ENCODE measurements at places on chromosomes 11 and 22.
A peak's percentile ranks its signal among the peaks of the same experiment; 100 is the strongest.

DNA sequence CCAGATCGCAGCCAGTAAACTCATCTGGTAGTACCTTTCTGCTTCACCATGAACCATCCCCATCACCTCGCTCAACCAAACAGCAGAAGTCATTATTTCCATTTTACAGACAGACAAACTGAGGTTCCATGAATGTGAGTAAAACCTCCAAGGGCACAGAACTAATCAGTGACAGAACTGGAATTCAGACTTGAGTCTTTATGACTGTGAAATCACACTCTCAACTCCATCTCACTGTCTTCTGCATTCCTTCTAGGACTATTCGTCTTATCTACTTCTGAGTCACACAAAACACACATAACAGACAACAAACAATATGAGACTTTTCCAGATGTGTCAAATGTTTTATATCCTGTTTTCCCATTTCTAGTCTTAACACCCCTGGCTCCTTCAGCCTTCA, 9.3 kb upstream of the NUP50 start:
- DNase-seq, result no peak

DNA sequence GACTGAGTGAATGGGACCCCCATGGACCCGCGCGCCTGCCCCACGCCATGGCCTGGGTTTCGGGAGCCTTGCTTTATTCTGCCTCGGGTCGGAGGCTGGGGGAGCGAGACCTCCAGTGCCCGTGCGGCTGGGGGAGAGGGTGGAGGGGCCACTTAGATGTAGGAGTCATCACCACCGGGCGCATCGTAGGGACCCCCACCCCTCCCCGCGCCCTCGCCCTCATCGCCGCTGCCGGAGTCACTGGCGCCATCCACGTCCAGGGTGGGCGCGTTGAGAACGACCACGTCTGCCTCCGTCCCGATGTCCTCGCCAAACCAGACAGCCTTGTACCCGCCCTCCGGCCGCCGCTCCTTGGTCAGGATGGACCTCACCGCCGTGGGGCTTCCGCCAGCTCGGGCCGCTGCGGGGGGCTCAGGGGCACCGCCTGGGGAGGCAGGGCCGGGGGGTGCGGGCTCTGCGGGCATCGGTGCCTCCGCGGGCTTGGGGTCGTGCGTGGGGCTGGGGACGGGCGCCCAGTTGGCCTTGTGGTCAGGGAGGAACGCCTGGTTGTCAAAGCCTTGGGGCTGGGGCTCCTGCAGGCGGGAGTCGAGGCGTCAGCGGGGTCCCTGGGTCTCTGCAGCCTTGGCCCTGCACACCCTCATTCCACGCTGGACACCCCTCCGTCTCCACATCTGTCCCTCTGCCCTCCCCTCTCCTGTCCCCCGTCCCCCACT, 1.6 kb upstream of the IRF7 start:
- DNase-seq, result no peak

GRCh38 chr11:134512061-134512460, 100.0 kb upstream of the B3GAT1 start:
- no peak for DNase-seq

DNA sequence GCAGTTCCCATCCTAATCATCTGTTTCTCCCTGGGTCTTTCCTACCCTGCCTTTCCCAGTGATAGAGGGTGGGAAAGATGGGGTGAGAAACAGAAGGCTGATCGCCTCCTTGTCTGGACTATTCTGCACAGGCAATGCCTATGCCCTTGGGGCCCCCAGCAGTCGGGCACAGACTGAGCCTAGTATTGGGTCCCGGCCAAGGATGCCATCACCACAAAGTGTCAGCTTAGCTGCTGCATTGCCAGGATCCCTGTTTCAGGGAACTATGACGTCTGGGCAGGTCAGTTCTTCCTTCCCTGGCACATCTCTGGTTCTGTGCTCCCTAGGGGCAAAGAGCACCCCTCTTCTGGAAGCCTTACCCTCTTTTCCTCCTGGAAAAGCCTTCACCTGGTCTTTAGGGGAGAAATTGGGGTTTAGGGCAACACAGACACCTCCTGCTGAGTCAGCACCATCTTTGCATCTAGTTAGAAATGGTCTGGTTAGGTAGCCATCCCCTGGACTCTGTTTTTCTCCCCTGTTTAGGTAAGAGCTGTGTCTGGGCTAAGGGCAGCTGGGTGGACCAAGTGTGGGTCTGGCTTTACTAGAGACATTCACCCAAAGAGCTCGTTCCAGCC, 2.1 kb downstream of the ADAMTS8 start:
- peak; percentile 74 for DNase-seq

GRCh38 chr11:65774525-65775306, 6.1 kb downstream of the AP5B1 start:
- DNase-seq, result no peak

DNA sequence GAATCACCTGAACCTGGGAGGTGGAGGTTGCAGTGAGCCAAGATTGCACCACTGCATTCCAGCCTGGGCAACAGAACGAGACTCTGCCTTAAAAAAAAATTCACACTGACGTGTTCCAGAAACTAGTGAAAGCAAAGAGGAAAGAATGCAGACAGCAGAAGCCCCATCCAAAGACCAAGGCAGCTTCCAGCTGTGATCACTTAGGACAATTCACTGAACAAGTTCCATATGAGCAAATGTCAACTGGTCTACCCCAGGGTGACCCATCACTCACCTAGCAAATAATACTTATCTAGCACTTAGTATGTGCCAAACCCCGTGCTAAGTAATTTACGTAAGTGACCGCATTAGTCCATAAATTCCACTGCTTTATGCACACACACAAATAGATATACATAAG, 138.9 kb downstream of the LARGE1 start:
- no peak for DNase-seq

DNA sequence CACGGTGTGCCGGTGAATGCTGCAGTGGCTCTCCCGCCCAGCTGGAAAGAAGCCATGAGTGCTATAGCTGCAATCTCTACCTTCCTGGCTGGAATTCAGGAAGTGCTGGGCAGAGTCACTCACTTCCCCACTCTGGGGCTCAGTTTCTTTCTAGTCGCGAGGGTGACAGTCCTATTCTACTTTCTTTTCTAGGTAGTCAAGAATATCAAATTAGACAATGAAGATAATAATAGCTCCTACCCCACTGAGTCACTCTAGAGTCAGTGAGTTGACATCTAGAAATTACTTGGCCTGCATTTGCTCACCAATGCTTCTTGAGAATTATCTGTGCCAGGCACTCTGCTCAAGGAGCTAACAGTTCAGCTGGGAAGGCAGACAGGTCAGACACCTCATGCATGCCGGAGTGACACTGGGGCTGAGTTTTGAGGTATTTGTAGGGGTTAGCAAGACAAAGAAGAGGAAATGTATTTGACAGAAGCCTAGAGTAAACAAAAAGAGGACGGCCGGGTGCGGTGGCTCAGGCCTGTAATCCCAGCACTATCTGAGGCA, 3.2 kb downstream of the CENPM start:
- no peak for DNase-seq

GRCh38 chr11:69791276-69792180, 16.4 kb upstream of the FGF4 start:
- DNase-seq, result peak; percentile 12

GRCh38 chr22:44664149-44664548, 37.9 kb upstream of the PRR5 start:
- DNase-seq, result peak; percentile 66

Measured in globus pallidus (tissue), 1 donor.